ENCODE measurements at places on chromosomes 16 and 17.

- no peak for DNase-seq
Measured at GRCh38 chr17:41464682-41465081, 2.5 kb downstream of the KRT32 start.

DNA sequence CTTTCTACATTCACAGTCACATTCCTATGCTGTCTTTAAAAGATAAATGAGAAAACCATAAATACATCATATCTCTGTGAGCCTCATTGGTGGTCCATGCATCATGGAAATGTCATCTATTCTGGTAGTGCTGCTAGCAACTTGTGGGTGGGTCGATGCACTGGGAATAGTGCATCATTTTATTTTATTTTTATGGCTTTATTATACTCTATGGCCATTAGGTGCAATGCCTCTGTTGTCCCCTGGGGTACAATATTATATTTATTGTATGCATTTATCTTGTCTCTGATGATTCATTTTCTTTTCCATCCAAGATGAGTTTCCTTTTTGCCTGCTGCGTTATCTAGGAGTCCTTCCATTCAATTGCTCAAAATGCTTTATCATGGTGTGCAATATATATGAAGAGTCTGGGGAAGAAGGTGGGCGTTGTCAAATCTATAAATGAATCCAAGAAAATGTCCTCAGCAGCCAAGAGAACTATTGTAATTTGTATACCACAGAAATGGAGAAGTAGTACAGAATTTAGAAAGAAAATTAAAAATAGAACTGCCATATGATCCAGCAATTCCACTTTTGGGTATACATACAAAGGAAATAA lies 324.0 kb downstream of the KCNJ2 start:
- no peak for DNase-seq

DNA sequence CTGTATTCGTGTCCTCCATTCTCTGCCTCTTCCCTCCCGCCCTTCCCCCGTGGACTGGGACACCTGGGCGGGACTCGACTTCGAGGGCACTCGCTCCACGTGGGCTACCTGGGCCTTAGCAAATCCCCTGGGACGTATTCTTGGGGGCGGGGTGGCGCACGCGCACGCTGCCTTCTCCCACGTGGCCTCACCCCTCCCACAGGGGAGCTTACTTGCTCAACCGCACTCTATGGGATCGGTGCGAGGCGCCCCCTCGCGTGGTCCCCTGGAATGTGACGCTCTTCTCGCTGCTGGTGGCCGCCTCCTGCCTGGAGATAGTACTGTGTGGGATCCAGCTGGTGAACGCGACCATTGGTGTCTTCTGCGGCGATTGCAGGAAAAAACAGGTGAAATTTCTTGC lies 3.5 kb downstream of the VMO1 start:
- DNase-seq = no peak

GRCh38 chr17:63973930-63974593 lies 1.3 kb upstream of the SCN4A start:
- no peak for DNase-seq

DNA sequence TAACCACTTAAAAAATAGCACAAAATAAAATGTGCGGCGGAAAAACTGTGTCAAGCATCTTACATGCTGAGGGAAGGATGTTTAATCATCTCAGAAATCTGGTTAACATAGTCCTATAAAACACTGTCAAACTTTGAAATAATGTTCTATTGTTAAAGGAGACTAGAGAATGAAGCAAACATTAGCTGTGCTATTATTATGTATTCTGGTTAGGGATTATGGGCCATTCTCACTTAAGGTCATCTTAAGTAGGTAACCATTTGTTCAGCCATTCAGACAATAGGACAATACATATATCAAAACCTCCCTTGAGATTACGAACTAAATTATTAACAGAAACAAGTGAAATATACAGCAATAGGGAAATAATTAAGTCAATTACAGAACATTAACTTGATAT lies 24.7 kb downstream of the GRB2 start:
- no peak for DNase-seq

GRCh38 chr17:65459677-65460347 lies 101.6 kb downstream of the AXIN2 start:
- no peak for DNase-seq

DNA sequence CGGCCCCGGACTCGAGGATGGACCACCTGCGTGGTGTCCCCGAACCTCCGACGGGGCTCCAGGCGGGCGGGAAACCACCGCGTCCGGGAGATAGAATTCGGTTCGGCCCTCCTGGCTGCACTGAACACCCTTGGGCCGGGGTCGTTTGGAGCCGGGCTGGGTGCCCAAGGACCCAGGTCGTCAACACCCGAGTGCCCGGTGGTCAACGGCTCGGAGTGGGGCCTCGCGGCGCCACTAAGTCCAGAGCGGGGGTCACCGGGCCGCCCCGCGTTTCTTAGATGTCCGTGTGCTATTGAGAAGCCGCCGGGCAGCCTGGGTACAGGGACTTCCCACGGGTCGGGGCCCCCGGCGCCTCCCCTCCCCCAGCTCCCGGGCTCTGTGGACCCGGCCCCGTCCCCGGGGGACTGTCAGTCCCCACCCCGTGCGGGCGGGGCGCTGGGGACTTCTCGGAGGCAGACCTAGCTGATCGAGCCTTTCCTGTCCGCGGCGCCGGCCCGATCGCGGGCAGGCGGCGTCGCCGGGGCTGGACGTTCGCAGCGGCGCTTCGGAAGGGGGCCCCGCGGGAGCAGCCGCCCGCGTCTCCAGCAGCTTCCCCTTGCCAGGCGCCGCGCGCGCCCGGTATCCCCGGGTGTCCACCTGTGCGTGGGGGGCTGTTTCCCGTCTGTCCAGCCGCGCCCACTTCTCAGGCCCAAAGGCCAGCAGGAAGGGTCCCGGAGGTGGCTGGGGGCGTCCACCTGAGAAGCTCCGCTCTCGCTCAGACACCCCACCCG lies 655 bp upstream of the NPTX1 start:
- DNase-seq = no peak

DNA sequence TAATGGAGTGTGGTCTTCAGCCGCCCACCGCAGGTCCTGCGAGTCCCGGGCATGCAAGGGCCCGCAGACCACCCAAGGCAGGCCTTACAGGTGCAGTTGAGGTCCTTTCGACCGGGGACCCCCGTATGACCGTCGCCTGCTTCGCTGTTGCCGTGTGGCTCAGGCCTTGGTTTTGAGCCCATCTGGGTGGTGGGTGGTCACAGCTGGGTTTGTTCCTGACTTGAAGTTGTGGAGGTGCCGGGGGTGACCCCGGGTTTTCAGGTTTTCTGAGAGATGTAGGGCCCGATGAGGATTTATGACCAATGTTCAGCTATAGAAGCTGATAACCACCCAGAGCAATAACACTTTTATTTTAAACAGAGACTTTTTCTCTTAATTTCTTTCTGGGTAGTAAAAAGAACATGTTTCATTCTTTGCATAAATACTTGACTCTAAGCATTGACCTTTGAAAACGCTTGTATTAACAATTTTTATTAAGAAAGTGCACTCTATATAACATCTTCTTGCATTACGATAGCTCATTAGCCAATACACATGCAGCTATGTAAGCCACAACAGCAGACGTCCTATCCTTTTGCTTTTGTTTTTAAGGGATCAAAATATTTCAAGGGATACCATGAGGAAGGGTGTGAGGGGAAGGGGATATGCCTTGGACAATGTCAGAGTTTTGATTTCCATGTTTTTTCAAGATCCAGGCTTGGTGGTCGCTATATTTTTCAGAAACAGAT lies 1.9 kb downstream of the FOXL1 start:
- no peak for DNase-seq

- no peak for DNase-seq
Measured at GRCh38 chr16:88430524-88431446, 22.3 kb upstream of the ZFPM1 start.

- no peak for DNase-seq
Measured at GRCh38 chr17:32970281-32970680, 21.4 kb upstream of the SPACA3 start.

DNA sequence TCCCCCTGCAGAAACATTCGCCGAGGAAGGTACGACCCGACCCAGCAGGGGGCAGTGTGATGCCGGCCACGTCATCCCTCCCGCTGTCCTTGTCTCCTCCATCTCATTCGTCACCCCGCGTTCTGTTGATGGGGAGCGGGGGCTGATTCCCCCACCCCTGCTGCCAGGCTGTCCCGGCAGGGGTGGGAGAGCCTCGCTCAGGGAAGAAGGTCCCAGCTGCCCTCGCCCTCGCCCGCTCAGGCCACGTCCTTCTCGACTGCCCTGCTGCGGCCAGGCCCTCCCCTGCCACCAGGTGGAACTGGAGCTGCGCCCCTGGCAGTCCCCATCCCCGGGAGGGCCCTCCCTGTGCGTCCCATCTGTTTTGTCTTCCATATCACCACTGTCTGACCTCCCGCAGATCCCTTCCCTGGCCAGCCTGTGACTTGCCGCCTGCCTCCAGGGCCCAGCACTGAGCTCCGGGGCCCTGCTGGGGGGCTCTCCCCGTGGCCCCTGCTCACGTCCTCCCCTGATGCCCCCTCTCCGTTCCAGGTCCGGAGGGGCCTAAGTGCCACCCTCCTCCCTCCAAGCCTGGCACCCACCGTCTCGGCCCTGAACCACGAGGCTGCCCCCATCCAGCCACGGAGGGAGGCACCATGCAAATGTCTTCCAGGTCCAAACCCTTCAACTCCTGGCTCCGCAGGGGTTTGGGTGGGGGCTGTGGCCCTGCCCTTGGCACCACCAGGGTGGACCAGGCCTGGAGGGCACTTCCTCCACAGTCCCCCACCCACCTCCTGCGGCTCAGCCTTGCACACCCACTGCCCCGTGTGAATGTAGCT lies 20.6 kb downstream of the ADAM11 start:
- DNase-seq = no peak

GRCh38 chr16:50323335-50324011 lies 45.3 kb downstream of the BRD7 start:
- no peak for DNase-seq

DNA sequence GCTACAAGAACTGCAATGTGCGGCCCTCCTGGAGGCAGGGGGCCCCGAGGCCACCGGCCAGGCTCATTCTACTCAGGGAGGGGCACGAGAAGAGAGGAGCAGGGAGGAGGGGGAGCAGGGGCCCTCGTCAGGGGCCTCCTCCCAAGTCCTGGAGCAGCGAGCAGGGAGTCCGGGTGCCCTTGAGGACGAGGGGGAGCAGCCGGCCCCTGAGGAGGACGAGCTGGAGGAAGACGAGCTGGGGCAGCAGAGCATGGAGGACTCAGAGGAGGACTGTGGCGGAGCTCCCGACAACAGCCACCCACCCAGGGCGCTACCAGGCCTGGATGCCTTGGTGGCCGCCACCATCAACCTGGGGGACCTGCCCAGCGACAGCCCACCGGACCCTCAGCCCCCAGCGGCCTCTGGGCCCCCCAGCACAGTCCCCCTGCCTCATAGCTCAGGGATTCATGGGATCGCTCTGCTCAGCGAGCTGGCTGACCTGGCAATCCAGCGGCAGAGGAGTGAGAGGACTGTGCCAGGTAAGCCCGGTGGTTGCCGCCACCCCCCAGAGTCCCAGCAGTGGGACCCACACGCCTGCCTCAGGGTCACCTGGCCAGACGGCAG lies 52.2 kb downstream of the BAHCC1 start:
- no peak for DNase-seq

DNA sequence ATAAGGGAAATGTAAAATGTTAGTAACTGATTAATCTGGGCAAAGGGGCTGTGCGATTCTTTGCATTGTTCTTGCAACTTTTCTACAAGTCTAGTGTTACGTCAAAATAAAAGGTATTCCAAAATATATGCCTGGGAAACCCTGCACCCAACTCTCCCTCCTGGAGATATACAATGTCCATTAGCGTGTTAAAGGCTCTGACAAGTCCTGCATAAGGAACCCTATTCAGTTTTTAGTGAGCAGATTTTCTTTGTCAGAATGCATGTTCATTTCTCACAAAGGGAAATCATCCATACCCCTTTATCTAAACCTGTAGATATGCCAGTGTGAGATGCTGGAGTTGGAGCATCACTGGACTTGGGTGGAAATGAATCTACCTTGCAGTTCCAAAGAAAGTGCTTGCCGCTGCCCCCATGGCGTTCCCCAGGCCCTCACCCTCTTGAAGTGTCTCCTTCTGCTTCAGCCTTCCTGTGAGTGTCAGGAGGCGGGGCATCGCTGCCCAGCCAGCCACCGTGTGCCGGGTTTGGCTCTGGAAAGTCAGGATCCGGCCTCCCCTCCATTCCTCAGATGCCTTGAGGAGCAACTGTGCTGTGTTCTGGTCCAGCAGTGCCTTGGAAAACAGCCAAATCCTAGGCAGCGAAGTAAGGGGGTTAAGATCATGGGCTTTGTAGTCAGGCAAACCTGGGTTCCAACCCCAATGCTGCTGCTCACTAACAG lies 85.5 kb downstream of the RMI2 start:
- no peak for DNase-seq

GRCh38 chr17:39164675-39165143 lies 1.3 kb downstream of the ARL5C start:
- DNase-seq = no peak

- DNase-seq = no peak
Measured at GRCh38 chr16:24977678-24978075, 37.5 kb downstream of the ARHGAP17 start.

DNA sequence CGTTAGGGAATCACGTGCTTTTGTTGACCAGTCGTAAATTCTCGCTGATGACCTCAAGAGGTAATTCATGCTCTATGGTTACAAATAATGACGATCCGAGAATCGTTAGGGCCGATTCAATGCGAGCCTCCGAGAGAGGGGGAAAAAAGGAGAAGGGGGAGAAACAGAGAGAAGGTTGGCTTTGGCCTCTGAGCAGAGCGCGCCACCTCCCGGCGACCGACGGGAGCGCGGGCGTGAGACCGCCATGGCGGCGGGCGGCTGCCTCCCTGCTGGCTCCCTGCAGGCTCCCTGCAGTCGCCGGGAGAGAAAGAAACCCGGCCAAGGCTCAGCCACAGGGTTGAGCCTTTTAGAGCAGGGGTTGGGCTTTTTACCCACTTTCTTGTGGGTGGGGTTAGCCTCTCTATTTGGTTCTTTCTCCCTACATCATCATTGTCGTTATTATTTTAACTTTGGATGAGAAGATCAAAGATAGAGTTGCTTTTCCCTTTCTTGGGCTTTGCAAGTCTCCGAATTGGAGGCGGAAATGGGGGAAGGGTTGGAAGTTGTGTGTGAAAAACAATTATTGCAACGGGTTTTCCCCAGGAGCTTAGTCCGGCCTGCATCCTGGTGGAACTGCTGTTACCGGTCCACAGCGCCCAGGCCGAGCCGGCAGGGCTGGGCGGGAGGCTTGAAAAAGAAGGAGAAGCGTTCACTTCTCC lies 410 bp upstream of the HOXB5 start:
- DNase-seq = peak; percentile 83

DNA sequence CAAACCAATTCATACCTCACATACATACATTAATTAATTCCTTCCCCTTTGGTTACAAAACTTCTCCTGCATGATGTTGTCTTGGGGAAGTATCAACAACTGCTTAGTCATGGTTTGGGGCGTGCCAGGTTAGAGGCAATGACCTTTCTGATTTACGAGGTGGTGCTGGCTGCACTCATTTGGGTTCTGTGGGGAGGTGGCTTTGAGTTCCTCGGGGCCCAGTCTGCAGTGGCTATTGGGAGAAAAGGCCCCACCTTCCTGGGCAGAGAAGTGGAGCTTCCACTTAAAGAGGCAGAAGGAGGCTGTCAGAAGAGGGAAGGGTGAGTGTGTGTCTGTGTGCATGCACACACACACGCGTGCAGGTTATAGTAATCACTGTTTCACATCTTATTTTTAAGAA lies 10.2 kb upstream of the ETV4 start:
- no peak for DNase-seq
